ENCODE measurements at places on chromosomes 12 and 14.

GRCh38 chr14:51880835-51881580 lies 20.6 kb downstream of the GNG2 start:
- no peak for DNase-seq

GRCh38 chr14:75626396-75626795 lies 34.3 kb downstream of the ERG28 start:
- no peak for DNase-seq

- no peak for DNase-seq
Measured at GRCh38 chr14:88128816-88129215, 123.9 kb downstream of the GPR65 start.

DNA sequence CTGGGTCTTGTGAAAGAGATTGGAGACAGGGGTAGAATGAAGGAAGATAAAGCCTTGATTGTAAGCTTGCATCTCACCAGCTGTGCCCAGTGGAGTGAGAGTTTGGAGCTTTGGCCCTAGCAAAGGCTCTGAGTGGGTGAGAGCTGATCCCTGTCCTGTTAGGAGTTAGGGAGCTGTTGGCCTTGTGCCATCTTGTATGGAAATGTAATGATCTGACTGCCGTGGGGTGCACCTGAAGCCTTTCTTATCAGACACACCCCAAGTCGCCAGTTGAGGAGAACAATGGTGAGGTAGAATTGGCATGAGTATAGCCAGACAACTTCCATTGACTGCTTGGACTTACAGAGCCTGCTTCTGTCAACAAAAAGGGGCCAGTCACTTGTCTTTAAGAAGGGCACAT lies 130.1 kb downstream of the PRKCH start:
- no peak for DNase-seq

GRCh38 chr14:50230701-50231474 lies 490 bp downstream of the SOS2 start:
- DNase-seq = peak; percentile 70

GRCh38 chr12:42213023-42213422 lies 25.0 kb downstream of the YAF2 start:
- DNase-seq = peak; percentile 59

DNA sequence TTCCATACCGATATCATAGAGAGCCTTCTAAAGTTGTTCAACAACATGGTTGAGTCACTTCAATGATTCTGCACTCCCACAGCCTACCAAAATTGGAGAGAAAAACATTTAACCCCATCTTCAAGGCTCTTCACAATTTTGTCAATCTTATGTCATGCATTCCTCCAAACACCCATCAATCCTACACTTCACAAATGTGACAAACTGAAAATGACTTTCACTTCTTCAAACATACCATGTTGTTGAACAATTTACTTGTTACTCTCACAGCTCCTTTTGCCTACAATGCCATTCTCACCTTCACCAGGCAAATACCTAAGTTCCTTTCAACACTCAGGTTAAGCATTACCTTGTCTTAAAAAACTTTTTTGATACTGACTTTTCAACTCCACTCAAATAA lies 88.0 kb downstream of the OSBPL8 start:
- no peak for DNase-seq
